ENCODE measurements at places on chromosomes 3 and 15.

- no peak for DNase-seq
These were observed 154.0 kb downstream of the ADAMTS9 start for GRCh38 chr3:64533617-64534317.

DNA sequence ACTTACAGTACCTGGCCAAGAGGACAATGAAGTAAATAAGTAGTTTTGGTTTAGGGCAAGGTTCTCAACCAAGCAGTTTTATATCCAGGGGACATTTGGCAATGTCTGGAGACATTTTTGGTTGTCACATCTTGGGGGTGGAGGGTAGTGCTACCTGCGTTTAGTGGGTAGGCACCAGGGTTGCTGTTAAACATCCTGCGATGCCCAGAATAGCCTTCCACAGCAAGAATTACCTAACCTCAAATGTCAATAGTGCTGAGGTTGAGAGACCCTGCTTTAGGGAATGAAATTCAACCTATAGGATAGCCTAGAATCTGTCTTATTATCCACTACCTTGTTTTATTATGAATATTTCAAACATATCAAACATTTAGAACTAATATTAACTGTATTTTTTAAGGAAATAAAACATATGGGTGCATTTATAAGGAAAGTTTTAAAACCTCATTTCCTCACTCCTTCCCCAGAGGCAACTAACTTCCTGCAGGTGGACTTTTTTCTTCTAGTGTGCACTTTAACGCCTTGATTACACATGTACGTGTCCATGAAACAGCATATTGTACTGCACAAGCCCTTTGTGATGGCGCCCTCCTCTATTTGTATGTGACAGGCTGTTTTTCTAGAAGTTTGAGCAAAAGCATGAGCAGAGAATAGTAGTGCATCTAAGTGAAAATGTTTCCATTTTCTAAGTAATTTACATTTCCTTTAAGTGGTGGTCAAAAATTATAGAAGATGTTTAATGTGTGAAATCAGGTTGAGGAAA is 57.1 kb downstream of the TRAK1 start:
- no peak for DNase-seq

GRCh38 chr15:82045179-82045891 is 483 bp downstream of the MEX3B start:
- DNase-seq = no peak

- DNase-seq = no peak
These were observed 6.3 kb downstream of the CCNB2 start for GRCh38 chr15:59111251-59111650.

DNA sequence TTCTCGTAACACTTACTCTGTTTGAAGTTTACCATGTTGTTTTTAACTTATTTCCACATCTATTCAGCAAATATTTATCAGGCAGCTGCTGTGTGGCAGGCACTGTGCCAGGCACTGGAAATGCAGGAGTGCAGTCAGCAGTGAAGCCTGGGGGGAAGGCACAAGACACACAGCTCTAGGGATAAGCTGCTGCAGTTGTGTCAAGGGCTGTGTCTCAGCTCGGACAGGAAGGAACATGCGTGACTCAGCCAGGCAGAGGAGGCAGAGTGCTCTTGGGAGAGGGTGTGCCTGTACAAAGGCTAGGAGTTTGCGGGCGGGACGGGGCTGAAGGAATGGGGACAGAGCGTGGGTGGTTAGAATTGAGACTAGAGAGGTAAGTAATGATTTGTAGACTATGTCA is 24.7 kb downstream of the LYSMD4 start:
- no peak for DNase-seq

Data from fibroblast of skin of left biceps (primary cell).